ENCODE measurements at places on chromosomes 1 and 21. TPM values are rescaled to one million over a fixed set of nuclear protein-coding genes. Genes with fewer than 3 reads are reported as not detected.

- no peak overlapping the region for H3K27ac ChIP-seq
- H3K36me3 ChIP-seq: no peaks in the 10 kb centered on the region
- DNase-seq: peak; percentile 88
- H3K27me3 ChIP-seq: no peaks in the 10 kb centered on the region
- H3K4me3 ChIP-seq: no peak overlapping the region
These were observed 32.0 kb downstream of the EGLN1 start for GRCh38 chr1:231390071-231390470.

Gene GRIK1
- total RNA-seq: not detected

- H3K27ac ChIP-seq: peak overlapping the region; percentile 9
- H3K4me3 ChIP-seq: no peak overlapping the region
- H3K27me3 ChIP-seq: no peaks in the 10 kb centered on the region
These were observed 47.2 kb downstream of the ATP6V1G3 start for GRCh38 chr1:198493329-198493728.

GRCh38 chr1:180177931-180178330 is 23.3 kb downstream of the QSOX1 start:
- no peak for DNase-seq
- H3K27me3 ChIP-seq: no peaks in the 10 kb centered on the region
- no peak overlapping the region for H3K27ac ChIP-seq
- no peak overlapping the region for H3K4me3 ChIP-seq
- peaks cover 8% of the 10 kb centered on the region for H3K4me1 ChIP-seq

DNA sequence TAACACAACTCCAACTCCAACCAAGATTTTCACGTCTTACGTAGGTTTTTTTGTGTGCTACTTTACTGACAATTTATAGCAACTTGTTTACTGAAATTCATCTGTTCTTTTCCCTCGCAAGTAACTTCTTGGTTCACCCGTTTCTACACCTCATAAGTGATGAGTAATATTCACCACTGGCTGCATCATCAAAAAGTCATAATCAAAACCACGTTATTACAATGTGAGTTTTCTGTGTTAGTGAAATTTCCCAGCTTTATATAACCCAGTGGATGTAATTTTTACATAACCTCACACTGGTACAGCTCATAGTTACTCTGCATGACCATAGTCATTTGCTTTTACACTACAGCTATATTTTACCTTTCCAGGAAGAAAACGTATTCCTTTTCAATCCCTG is 401.1 kb upstream of the LYPLAL1 start:
- H3K4me1 ChIP-seq: no peaks in the 10 kb centered on the region
- no peaks in the 10 kb centered on the region for H3K27me3 ChIP-seq
- no peak overlapping the region for H3K27ac ChIP-seq
- peak; percentile 74 for DNase-seq
- no peaks in the 10 kb centered on the region for H3K36me3 ChIP-seq
- H3K4me3 ChIP-seq: no peak overlapping the region

DNA sequence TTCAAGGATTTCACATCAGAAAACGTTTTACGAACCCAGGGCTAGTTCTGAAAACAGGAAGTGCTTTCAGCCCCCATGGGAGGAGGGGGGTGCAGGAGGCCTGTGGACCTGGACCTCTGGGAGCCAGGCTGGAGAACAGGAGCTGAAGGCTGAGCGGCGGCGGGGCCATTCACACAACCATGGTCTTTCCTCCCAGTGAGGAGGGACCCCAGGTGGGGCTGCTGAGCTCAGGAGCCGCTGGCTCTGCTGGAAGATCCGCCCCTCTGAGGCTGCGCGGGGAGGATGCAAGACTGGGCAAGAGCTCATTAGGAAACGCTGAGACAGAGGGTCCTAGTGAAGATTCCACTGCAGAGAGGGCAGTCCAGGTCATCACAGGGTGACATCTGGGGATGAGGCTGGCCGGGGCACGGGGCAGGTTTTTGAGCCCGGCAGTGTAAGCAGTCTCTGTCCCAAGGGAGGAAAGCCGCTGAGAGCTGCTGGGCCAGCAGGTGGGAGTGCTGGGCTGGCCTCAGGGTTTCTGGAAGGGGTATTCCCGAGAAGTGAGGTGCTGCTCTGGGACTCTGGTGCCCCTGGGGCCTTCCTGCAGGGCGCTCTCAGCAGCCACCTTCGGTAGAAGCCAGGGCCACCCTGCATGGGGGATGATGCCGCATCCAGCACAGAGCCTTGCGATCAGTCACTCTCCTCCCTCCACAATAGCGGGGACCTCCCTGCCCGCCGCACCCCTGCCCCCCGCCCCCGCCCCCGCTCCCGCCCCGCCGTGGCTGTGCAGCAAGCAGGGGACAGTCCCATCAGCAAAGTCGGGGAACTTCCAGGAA is 7.5 kb downstream of the MX2 start:
- H3K4me3 ChIP-seq: no peak overlapping the region
- DNase-seq: no peak
- H3K27ac ChIP-seq: no peak overlapping the region

Gene MMEL1
- total RNA-seq: 0.33 TPM

Gene TMEM50B
- 24.4 TPM for total RNA-seq

GRCh38 chr1:118986555-118987467 is 1.3 kb downstream of the TBX15 start:
- H3K27ac ChIP-seq: no peak overlapping the region
- no peaks in the 10 kb centered on the region for H3K36me3 ChIP-seq
- DNase-seq: no peak
- H3K4me1 ChIP-seq: no peaks in the 10 kb centered on the region
- H3K4me3 ChIP-seq: no peak overlapping the region

Gene UBE2U
- total RNA-seq: not detected
